Chondrocyte (in vitro differentiated cells): ENCODE measurements at places on chromosomes 4 and X. TPM values are rescaled to one million over a fixed set of nuclear protein-coding genes. Genes with fewer than 3 reads are reported as not detected.

The IL13RA2 gene
- total RNA-seq, result not detected in 3 replicates

DNA sequence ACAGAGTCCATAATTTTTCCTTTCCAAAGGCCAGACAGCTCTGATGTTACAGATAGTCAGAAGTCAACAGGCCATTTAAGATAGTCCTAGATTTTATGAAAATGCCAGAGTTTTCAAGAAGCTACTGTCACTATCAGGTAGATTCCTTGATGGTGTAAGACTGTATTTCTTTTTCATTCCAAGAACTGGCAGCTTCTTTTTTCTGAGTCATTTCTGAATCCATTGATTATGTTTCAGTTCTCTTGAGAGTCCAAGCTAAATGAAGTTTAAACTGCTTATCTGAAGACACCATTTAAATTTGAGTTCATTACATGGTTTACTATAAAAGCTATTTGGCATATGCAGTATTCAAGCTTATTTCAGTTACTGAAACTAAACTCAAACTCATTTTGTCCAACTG is 44.6 kb downstream of the RASSF6 start:
- no peak overlapping the region for H3K27ac ChIP-seq
- peaks cover 2% of the 10 kb centered on the region for H3K4me1 ChIP-seq
- H3K36me3 ChIP-seq, result no peaks in the 10 kb centered on the region
- H3K4me3 ChIP-seq, result no peak overlapping the region
- no peak for DNase-seq
- peaks cover 32% of the 10 kb centered on the region for H3K27me3 ChIP-seq

DNA sequence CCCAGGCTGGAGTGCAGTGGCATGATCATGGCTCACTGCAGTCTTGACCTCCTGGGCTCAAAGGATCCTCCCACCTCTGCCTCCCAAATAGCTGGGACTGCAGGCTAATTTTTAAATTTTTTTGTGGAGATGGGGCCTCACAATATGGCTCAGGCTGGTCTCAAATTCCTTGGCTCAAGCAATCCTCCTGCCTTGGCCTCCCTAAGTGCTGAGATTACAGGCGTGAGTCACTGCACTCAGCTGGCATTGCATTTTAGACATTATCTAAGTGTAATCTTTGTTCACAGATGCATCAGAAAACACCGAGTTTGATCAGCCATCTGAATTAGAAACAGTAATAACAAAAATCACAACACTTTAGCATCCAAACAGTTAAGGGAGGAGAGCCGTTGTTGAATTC is 53.4 kb upstream of the CBR4 start:
- no peaks in the 10 kb centered on the region for H3K27me3 ChIP-seq
- no peak overlapping the region for H3K4me3 ChIP-seq
- DNase-seq, result no peak
- no peak overlapping the region for H3K27ac ChIP-seq
- no peaks in the 10 kb centered on the region for H3K36me3 ChIP-seq

The PHKA1 gene
- total RNA-seq, result 5.2 to 8.0 TPM (median 5.3 TPM) in 3 replicates

The SGMS2 gene
- 49.7 to 71.5 TPM (median 65.5 TPM) in 3 replicates for total RNA-seq

GRCh38 chrX:20729416-20729815 is 462.7 kb upstream of the RPS6KA3 start:
- DNase-seq, result no peak
- H3K27ac ChIP-seq, result no peak overlapping the region
- H3K27me3 ChIP-seq, result peaks cover 2% of the 10 kb centered on the region
- no peaks in the 10 kb centered on the region for H3K36me3 ChIP-seq
- peaks cover 4% of the 10 kb centered on the region for H3K4me1 ChIP-seq

DNA sequence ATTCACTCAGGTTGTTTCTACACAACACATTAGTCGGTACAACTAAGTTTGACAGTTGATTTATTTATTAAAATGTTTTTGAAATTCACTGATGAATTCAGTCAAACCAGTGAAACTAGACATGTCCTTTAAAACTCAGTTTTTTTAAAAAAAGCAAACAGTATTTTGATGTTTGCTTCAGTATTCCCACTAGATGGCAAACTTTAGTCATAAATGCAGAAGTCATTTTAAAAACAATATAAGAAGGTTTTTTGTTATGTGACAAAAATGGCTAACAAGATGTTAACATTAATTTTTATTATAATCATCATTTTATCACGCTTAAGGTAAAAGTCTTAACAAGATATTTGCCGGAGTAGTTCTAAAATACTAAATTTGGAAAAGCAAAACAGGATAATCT is 1337.8 kb upstream of the DIAPH2 start:
- DNase-seq, result no peak
- H3K36me3 ChIP-seq, result no peaks in the 10 kb centered on the region
- H3K4me1 ChIP-seq, result no peaks in the 10 kb centered on the region
- H3K27ac ChIP-seq, result no peak overlapping the region
- no peaks in the 10 kb centered on the region for H3K27me3 ChIP-seq

DNA sequence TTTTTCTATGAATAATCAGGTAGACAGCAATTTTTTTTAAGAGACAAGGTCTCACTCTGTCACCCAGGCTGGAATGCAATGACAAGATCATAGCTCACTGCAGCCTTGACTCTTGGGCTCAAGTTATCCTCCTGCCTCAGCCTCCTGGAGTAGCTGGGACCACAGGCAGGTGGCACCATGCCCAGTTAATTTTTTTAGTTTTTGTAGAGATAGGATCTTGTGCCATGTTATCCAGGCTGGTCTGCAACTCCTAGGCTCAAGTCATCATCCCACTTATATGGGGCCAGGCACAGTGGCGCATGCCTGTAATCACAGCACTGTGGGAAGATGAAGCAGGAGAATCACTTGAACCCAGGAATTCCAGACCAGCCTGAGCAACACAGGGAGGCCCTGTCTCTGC is 26.8 kb downstream of the AFAP1 start:
- H3K4me3 ChIP-seq, result no peak overlapping the region
- peaks cover 89% of the 10 kb centered on the region for H3K4me1 ChIP-seq
- H3K27me3 ChIP-seq, result no peaks in the 10 kb centered on the region
- peak overlapping the region; percentile 99 for H3K27ac ChIP-seq

DNA sequence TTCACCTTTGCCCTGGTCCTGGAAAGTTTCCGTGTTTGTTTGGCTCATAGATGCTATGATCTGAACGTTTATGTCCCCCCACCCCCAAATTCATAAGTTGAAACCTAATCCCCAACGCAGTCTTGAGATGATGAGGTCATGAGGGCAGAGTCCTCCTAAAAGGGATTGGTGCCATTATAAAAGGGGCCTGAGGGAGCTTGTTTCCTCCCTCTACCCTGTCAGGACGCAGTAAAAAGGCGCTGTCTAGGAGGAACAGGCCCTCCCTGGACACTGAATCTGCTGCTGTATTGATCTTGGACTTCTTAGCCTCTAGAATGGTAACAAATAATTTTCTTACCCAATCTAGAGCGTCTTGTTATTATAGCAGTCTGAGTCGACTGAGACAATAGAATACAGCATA is 2190.6 kb upstream of the TENM3 start:
- no peak overlapping the region for H3K4me3 ChIP-seq
- peaks cover 40% of the 10 kb centered on the region for H3K27me3 ChIP-seq
- DNase-seq, result no peak

DNA sequence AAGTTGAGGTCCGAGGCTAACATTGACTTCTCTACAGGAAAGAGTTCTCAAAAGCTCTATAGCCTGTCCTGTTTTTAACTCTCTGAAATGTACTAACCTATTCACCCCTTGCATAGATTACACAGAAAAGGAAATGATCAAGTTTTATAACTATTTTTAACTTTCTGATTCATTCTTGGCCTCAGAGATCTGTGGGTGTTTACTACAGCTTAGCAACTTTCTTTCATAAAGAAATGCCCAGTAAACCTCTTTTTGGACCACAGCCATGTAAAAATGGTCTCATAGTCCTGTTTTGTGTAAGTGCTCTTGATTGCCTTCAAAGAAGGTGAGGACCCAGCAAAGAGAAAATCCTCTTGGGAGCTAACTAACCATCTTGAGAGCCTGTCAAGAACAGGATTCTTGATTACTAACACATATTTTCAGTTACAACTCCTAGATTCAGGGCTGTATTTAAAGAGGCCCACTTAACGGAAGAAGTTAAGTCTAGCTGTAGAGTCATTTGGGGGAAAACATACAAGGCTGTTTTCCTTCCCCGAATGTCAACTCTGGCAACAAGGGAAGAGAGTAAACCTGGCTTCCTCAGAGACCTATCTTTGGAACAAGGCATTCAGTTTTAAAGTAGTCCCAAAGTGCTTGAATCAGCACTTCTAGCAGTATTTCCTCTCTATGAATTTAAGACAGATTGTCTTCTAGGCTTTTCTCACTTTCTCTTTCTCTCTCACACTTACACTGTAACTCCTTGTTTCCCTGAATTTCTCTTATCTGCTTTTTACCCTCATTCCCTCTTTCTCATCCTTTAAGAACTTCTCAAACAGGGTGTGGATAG is 78.2 kb downstream of the IL21 start:
- H3K27me3 ChIP-seq, result peaks cover 9% of the 10 kb centered on the region
- H3K36me3 ChIP-seq, result no peaks in the 10 kb centered on the region
- no peak for DNase-seq
- no peak overlapping the region for H3K4me3 ChIP-seq
- H3K27ac ChIP-seq, result no peak overlapping the region
- H3K4me1 ChIP-seq, result no peaks in the 10 kb centered on the region

DNA sequence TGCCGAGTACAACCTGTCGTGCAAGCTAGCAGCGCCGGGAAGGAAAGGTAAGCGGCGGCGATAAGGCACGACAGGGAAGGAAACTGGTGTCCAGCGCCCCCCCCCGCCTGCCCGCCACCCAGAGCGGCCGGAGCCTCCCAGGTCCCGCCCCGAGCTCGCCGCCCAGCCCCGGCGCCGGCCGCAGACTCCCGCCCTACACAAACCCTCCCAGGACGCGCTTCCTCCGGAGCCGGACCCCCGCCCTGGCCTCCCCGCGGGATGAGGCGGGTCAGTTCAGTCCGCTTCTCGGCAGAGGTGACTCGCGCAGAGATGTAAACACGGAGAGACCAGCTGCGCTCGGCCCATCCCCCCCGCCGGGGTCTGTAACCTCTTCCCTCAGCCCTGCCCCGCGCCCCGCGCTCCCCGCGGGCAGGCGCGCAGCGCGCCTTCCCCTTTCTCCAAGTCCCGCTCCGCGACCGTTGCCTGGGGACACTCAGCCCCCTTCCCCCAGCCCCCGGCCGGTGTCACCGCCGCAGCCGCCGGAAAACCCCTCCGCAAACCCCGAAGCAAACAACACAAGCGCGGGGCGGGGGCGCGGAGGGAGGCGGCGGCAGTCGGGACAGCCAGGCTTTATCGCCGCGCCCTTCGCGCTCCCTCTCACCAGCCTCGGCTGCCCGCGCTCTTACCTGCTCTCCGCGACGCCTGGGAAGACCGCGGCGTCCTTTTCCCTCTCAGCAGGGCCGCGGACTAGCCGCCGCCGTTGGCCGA is 543 bp downstream of the ELF2 start:
- no peaks in the 10 kb centered on the region for H3K27me3 ChIP-seq
- peak; percentile 91 for DNase-seq
- H3K27ac ChIP-seq, result peak overlapping the region; percentile 90

GRCh38 chr4:130359542-130359941 is 1263.6 kb downstream of the C4orf33 start:
- no peak overlapping the region for H3K4me3 ChIP-seq
- no peak for DNase-seq
- peaks cover 9% of the 10 kb centered on the region for H3K27me3 ChIP-seq
- H3K4me1 ChIP-seq, result no peaks in the 10 kb centered on the region
- H3K27ac ChIP-seq, result no peak overlapping the region

The CXCR3 gene
- total RNA-seq, result not detected in 3 replicates

DNA sequence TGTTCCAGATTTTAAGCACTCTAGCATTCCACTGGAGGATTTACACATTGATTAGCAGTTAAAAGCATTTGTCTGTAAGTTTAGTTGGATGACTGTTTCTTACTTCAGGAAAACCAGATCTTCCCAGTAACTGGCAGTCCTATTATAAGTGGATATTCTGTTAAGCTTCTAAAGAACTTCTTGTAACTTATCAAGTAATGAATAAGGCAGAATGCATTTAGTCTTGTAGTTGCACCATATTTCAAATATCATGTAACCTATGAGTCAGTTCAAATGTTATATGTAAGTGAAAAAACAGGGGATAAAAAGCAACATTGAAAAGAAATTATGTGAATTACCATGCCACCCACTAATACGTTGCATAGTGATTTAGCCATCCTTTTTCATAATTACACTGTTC is 30.2 kb upstream of the TENM3 start:
- peaks cover 43% of the 10 kb centered on the region for H3K4me1 ChIP-seq
- no peak overlapping the region for H3K4me3 ChIP-seq
- no peak for DNase-seq
- peak overlapping the region; percentile 12 for H3K27ac ChIP-seq
- H3K27me3 ChIP-seq, result no peaks in the 10 kb centered on the region
- no peaks in the 10 kb centered on the region for H3K36me3 ChIP-seq

The VGLL1 gene
- not detected in 3 replicates for total RNA-seq

- peak overlapping the region; percentile 60 for H3K27ac ChIP-seq
- H3K36me3 ChIP-seq, result peaks cover 4% of the 10 kb centered on the region
- no peak for DNase-seq
- H3K27me3 ChIP-seq, result no peaks in the 10 kb centered on the region
- H3K4me1 ChIP-seq, result peaks cover 59% of the 10 kb centered on the region
Measured at GRCh38 chr4:154035341-154035740, 246.5 kb upstream of the SFRP2 start.

DNA sequence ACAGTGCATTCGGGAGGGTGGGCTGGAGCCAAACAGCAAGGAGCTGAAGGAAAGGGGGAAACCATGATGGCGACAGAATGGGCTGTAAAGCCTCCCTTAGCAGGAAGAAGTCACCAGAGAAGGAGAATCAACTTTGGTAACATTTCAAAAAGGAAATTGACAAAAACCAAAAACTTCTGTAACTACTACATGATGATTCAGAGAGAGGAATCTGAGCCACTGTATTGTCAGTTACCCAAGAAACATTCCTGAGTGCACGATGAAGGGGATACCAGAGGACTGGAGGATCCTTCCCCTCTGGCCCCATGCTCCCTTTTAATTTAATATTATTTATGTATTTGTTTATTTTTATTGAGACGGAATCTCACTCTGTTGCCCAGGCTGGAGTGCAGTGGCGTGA is 26.3 kb downstream of the PDHA1 start:
- H3K4me3 ChIP-seq, result no peak overlapping the region
- no peak for DNase-seq
- no peaks in the 10 kb centered on the region for H3K27me3 ChIP-seq
- peak overlapping the region; percentile 13 for H3K27ac ChIP-seq

- no peak overlapping the region for H3K4me3 ChIP-seq
- no peaks in the 10 kb centered on the region for H3K36me3 ChIP-seq
- H3K27ac ChIP-seq, result no peak overlapping the region
- peaks cover 6% of the 10 kb centered on the region for H3K4me1 ChIP-seq
- no peak for DNase-seq
Measured at GRCh38 chr4:83862471-83862870, 326.6 kb downstream of the GPAT3 start.

GRCh38 chrX:154695911-154696675 is 42.7 kb upstream of the CTAG2 start:
- H3K27ac ChIP-seq, result peak overlapping the region; percentile 38
- peaks cover 6% of the 10 kb centered on the region for H3K36me3 ChIP-seq
- no peak for DNase-seq
- no peak overlapping the region for H3K4me3 ChIP-seq

The CNGA1 gene
- total RNA-seq, result not detected in 3 replicates

DNA sequence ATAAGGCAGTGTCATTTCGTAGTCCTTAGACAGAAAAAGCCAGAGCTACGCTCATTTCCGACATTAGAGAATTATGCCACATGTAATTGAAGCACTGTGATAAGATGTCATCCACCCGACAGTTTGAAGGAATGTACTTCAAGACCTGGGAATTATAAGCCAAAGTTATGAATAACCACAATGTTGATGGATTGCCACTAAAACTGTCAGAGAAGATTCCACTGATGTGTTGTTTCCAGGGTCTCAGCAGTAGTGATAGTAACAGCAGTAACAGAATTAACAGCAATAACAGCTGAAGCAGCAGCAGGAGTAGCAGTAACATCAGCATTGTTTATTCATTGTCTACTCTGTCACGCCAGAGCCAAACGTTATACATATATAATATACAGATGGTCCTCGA is 24.7 kb downstream of the RAB33A start:
- no peak overlapping the region for H3K27ac ChIP-seq
- no peaks in the 10 kb centered on the region for H3K36me3 ChIP-seq
- no peaks in the 10 kb centered on the region for H3K27me3 ChIP-seq
- DNase-seq, result no peak
- H3K4me1 ChIP-seq, result peaks cover 6% of the 10 kb centered on the region
- no peak overlapping the region for H3K4me3 ChIP-seq
